Activated T-cell treated with anti-CD3 and anti-CD28 coated beads, Interleukin-2, amount 50 U/mL, for 48 hours (primary cell): ENCODE measurements at places on chromosomes 2 and 18.

GRCh38 chr2:99818842-99819241 is 323.5 kb downstream of the AFF3 start:
- no peak for DNase-seq

- no peak for DNase-seq
Observed at GRCh38 chr18:61064911-61065310, 268.3 kb upstream of the CDH20 start.

DNA sequence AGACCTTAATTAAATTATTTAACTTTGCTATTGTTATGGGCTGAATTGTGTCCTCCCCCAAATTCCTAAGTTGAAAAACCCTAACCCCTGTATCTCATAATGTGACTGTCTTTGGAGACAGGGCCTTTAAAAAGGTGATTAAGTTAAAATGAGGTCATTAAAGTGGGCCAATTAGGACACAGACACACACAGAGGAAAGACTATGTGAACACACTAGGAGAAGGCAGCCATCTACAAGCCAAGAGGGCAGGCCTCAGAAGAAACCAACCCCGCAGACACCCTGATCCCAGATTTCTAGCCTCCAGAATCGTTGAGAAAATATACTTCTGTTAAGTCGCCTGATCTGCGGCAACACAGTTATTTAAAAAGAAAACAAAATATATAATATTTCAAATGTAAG is 6.4 kb downstream of the STK17B start:
- no peak for DNase-seq

GRCh38 chr18:22466608-22467395 is 49.1 kb upstream of the CTAGE1 start:
- DNase-seq: no peak

GRCh38 chr2:165952085-165952484 is 1.5 kb downstream of the TTC21B start:
- no peak for DNase-seq

GRCh38 chr2:197628043-197628500 is 47.3 kb downstream of the RFTN2 start:
- no peak for DNase-seq

- DNase-seq: no peak
Observed at GRCh38 chr2:218732052-218732760, 21.6 kb downstream of the TTLL4 start.

GRCh38 chr2:231392431-231393148 is 2.9 kb upstream of the B3GNT7 start:
- no peak for DNase-seq

GRCh38 chr2:188042412-188042811 is 249.3 kb upstream of the GULP1 start:
- DNase-seq: no peak

DNA sequence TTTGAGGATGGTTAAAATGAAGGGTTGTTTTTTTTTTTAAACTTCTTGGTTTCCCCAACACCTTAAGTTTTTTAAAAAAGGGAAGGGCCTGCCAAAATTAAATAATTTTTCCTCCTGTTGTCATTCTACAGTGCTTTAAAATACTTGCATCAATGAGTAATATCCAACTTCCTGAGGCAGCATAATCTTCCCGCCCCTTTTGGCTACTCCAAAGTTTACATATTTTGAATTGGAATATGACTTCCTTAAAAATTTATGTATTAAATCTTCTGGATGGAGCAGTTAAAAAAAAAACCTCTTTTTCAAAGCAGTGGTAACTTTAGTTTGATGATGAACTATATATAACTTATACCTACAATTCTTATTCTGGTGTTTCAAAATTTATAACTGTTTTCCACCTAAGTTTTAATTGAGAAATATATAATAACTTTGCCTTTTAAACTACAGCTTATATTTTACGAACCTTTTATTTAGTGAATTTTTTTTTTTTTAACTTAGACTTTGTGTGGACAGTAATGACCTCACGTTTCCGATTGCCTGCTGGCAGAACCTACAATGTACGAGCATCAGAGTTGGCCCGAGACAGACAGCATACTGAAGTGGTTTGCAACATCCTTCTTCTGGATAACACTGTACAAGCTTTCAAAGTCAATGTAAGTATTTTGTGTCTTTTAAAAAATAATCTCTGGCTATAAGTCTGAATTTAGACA is 49.8 kb downstream of the PTPN4 start:
- DNase-seq: no peak

GRCh38 chr2:144550911-144551310 is 31.0 kb upstream of the ZEB2 start:
- no peak for DNase-seq

- DNase-seq: no peak
Observed at GRCh38 chr2:62284980-62285379, 89.1 kb downstream of the B3GNT2 start.

DNA sequence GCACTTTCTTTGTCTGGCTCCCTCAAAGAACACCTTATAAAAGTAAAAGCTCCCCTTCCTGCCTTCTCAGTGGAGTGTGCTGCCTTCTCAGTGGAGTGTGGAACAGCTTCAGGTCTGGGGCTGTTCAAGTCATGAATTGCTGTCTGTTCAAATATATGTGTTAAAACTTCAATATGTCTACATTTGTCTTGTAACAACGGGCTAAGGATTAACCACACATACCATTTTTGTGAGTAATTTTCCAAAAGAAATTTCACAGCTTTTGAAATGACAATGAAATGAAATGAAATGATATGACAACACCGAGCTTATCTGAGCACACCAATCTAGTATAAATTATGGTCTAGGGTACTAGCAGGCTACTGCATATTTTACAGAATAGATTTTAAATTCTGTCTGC is 42.9 kb downstream of the CABYR start:
- no peak for DNase-seq

GRCh38 chr18:75897386-75897785 is 469.9 kb upstream of the SMIM21 start:
- no peak for DNase-seq

GRCh38 chr2:48529676-48530032 is 300 bp upstream of the STON1 start:
- no peak for DNase-seq

- no peak for DNase-seq
Observed at GRCh38 chr18:32893915-32894314, 121.1 kb upstream of the KLHL14 start.

GRCh38 chr2:138445227-138445626 is 56.3 kb upstream of the SPOPL start:
- DNase-seq: no peak

- no peak for DNase-seq
Observed at GRCh38 chr2:99032001-99032400, 96.0 kb upstream of the CRACDL start.

DNA sequence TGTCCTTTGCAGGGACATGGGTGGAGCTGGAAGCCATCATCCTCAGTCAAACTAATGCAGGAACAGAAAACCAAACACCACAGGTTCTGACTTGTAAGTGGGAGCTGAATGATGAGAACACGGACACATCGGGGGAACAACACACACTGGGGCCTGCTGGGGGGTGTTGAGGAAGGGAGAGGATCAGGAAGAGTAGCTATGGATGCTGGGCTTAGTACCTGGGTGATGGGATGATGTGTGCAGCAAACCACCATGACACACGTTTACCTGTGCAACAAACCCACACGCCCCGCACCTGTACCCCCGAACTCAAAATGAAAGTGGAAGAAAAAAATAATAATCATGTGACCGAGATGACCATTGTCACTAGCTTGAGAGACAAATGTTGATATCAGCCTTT is 114.7 kb downstream of the NDUFA10 start:
- DNase-seq: no peak

DNA sequence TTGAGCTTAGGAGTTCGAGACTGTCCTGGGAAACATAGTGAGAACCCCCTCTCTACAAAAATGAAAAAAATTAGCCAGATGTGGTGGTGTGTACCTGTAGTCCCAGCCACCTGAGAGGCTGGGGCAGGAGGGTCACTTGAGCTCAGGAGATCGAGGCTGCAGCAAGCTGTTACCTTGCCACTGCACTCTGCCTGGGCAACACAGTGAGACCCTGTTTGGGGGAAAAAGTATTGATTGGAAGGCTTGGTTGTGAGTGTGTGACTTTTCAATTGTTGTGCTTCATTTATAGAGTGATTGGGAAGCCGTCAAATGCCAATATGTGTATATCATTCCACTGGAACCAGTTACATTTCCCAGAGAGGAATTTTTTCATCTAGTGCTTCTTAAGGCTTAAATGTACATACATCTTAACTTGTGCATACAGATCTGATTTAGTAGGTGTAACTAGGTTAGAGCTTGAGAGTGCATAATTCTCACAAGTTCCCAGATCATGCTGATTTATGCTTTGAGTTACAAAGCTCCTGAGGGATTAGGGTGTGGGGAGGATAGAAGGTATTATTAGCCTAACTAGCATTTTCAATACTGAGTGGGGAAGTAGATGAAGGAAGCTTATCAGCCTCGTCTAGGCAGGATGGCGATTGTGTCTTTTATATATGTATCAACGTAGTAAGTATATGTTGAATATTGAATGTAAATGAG is 15.3 kb downstream of the WDR43 start:
- DNase-seq: no peak

- no peak for DNase-seq
Observed at GRCh38 chr18:13126966-13127598, 91.5 kb upstream of the LDLRAD4 start.

- no peak for DNase-seq
Observed at GRCh38 chr18:62301322-62301721, 23.8 kb upstream of the TNFRSF11A start.

GRCh38 chr18:8959551-8960135 is 142.9 kb upstream of the NDUFV2 start:
- DNase-seq: no peak

DNA sequence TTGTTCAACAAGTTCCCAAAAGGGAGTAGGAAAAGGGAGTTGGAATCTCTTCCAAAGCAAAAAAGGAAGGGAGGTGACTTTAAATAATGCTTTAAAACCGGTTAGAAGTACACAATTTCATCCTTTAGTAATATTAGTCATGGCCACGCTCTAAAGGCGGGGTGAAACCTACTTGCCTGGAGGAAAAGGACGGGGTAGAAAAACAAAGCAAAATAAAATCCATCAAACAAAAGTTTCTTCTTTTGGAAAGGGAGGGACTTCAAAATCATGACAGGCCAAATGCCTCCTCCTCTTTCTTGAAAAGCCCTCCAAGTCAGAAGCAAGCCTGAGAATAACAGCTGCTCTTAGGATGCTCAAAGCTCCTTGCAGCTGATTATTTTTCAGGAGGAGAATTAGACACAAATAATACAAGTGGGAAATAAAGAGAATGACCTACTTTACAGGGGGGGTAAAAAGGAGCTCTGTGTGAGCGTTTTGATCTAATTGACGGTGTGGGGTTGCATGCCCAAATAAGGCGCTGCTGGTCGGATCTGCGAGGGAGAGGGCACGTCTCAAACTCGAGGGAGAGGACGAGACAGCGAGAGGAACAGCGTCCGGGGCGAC is 1.8 kb upstream of the NPAS2 start:
- DNase-seq: no peak

GRCh38 chr18:58538604-58539386 is 90.1 kb downstream of the ALPK2 start:
- DNase-seq: no peak

- no peak for DNase-seq
Observed at GRCh38 chr2:49035481-49035880, 118.8 kb downstream of the FSHR start.

- no peak for DNase-seq
Observed at GRCh38 chr2:206075113-206075512, 10.9 kb downstream of the INO80D start.
